ENCODE measurements at places on chromosomes 4 and X.

GRCh38 chr4:104969394-104970082 is 177.1 kb upstream of the TET2 start:
- no peak overlapping the region for H3K4me3 ChIP-seq
- no peak for DNase-seq
- peaks cover 6% of the 10 kb centered on the region for H3K4me1 ChIP-seq
- no peaks in the 10 kb centered on the region for H3K36me3 ChIP-seq
- no peaks in the 10 kb centered on the region for H3K27me3 ChIP-seq

DNA sequence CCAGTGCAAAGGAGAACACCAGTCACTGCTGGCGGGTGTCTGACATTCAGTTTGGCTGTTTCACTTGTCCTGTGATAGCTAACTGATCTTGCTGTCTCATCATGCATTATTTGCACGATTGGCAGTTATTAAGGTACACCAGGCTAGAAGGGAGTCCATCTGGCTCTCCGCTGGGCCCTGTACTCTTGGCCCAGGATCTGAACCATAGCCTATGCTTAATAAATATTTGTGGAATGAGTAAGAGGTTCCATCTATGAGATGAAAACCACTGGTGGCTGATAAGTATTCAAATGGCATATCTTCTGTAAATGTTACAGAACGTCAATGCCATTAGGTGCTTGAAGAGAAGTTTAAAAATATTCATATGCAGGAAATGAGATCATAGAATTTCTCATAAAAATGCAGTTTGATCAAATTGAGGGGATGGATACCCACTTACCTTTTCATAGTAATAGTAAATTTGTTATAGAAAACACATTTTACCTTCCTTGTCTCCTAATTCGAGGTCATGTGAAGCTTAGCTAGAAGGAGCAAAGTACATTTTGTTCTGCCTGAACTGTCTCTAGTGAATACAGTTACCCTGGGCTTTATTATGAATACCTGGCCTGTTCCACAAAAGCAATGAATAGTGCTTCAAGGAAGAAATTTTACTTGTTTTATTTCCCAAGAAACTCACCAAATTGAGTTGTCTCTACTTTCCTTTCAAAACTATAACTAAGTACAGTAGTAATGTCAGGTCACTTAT is 213.5 kb downstream of the CBR4 start:
- H3K4me1 ChIP-seq: no peaks in the 10 kb centered on the region
- H3K27me3 ChIP-seq: no peaks in the 10 kb centered on the region
- no peak overlapping the region for H3K27ac ChIP-seq
- H3K36me3 ChIP-seq: no peaks in the 10 kb centered on the region
- H3K4me3 ChIP-seq: no peak overlapping the region
- no peak for DNase-seq

DNA sequence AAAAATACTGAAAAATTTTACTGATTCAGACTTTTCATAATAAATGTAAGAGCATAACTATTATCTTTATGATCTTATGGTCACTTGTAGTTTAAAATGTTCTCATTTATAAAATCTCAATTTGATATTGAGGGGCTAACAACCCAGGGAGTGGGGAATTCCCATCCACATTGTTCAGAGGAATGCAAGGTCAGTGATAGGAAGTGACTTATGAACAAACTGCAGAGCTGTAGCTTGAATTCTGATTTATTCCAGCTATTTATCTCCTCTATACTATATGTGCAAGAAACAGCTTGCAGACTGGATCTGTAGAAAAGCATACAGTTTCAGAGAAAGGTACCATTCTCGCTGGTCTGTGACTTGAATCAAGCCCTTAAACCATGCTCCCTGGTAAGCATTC is 61.6 kb downstream of the SEC24D start:
- H3K4me3 ChIP-seq: no peak overlapping the region
- H3K27ac ChIP-seq: peak overlapping the region; percentile 15
- H3K36me3 ChIP-seq: no peaks in the 10 kb centered on the region
- H3K4me1 ChIP-seq: peaks cover 12% of the 10 kb centered on the region
- DNase-seq: no peak

GRCh38 chr4:167831855-167832254 is 260.5 kb upstream of the ANXA10 start:
- H3K27ac ChIP-seq: no peak overlapping the region
- H3K4me1 ChIP-seq: no peaks in the 10 kb centered on the region
- no peaks in the 10 kb centered on the region for H3K36me3 ChIP-seq
- no peak overlapping the region for H3K4me3 ChIP-seq
- no peak for DNase-seq

- no peak for DNase-seq
- no peak overlapping the region for H3K27ac ChIP-seq
- H3K36me3 ChIP-seq: peaks cover 4% of the 10 kb centered on the region
- no peak overlapping the region for H3K4me3 ChIP-seq
Observed at GRCh38 chr4:73139991-73140390, 70.5 kb upstream of the COX18 start.

GRCh38 chr4:2194496-2194895 is 47.4 kb downstream of the HAUS3 start:
- DNase-seq: no peak
- H3K36me3 ChIP-seq: no peaks in the 10 kb centered on the region
- H3K4me1 ChIP-seq: no peaks in the 10 kb centered on the region
- H3K4me3 ChIP-seq: no peak overlapping the region

GRCh38 chr4:127309369-127310102 is 323.2 kb upstream of the INTU start:
- DNase-seq: no peak
- no peak overlapping the region for H3K27ac ChIP-seq
- no peaks in the 10 kb centered on the region for H3K27me3 ChIP-seq
- H3K4me3 ChIP-seq: no peak overlapping the region

DNA sequence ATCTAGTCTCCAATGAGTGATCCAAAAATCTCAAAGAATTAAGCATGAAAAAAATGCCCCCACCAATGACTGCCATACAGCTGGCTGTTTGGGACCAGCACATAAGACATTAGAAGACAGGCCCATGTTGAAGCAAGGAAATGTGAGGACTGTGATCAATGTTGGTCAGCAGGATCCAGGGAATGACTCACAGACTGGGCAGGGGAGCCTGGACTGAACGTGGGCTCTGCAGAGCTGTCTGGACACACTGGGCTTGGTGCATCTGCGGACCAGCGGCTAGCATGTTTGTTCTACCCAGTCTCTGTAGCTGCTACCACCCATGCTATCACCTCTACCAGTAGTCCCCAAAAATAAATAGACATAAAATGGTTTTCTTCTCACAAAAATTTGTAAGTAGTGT is 108.6 kb downstream of the PALLD start:
- no peaks in the 10 kb centered on the region for H3K36me3 ChIP-seq
- H3K27ac ChIP-seq: no peak overlapping the region
- no peaks in the 10 kb centered on the region for H3K4me1 ChIP-seq
- no peaks in the 10 kb centered on the region for H3K27me3 ChIP-seq
- DNase-seq: no peak
- no peak overlapping the region for H3K4me3 ChIP-seq

- H3K4me3 ChIP-seq: no peak overlapping the region
- H3K27ac ChIP-seq: no peak overlapping the region
- peaks cover 4% of the 10 kb centered on the region for H3K4me1 ChIP-seq
- no peaks in the 10 kb centered on the region for H3K36me3 ChIP-seq
Observed at GRCh38 chr4:102734591-102735385, 26.0 kb downstream of the MANBA start.

DNA sequence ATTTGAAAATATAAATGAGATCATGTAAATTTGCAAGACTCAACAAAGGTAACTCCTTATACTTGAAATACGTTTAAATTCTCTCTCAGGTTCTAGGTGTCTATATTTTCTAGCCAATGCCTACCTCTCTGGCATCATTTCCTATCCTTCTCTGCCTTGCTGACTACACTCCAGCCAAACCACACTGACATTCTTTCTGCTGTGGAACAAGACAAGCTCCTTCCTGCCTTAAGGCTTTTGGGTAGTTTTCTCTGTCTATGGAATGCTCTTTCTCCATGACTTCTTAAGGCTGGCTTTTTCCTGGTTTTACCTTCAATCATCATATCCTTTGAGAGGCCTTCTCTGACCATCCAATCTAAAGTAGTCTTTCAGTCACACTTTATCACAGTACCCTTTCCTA is 201.0 kb downstream of the SPRY1 start:
- H3K4me3 ChIP-seq: no peak overlapping the region

- no peak overlapping the region for H3K4me3 ChIP-seq
- H3K27ac ChIP-seq: no peak overlapping the region
- H3K4me1 ChIP-seq: no peaks in the 10 kb centered on the region
Observed at GRCh38 chr4:26281881-26282280, 38.9 kb upstream of the RBPJ start.

- H3K36me3 ChIP-seq: no peaks in the 10 kb centered on the region
- no peak overlapping the region for H3K27ac ChIP-seq
- no peaks in the 10 kb centered on the region for H3K27me3 ChIP-seq
Observed at GRCh38 chr4:8077181-8078108, 81.2 kb downstream of the ABLIM2 start.

DNA sequence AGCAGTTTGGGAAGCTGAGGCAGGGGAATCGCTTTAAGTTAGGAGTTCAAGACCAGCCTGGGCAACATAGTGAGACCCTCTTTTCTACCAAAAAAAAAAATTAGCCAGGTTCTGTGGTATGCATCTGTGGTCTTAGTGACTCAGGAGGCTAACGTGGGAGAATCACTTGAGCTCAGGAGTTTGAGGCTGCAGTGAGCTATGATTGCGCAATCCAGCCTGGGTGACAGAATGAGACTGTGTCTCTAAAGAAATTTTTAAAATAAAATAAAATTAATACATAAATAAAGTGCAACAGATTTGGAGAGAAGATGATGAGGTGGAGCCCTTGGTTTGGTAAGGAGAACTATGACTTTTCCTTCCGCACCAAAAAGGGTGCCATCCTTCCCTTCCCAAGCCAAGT is 436.9 kb downstream of the NLGN4X start:
- no peak for DNase-seq
- H3K4me1 ChIP-seq: no peaks in the 10 kb centered on the region
- H3K27me3 ChIP-seq: no peaks in the 10 kb centered on the region
- no peak overlapping the region for H3K4me3 ChIP-seq
- H3K27ac ChIP-seq: no peak overlapping the region

GRCh38 chr4:161132715-161133425 is 1030.9 kb downstream of the FSTL5 start:
- no peak overlapping the region for H3K27ac ChIP-seq
- H3K27me3 ChIP-seq: no peaks in the 10 kb centered on the region
- no peaks in the 10 kb centered on the region for H3K36me3 ChIP-seq
- no peak for DNase-seq
- no peak overlapping the region for H3K4me3 ChIP-seq

GRCh38 chr4:174764105-174764729 is 64.8 kb downstream of the GLRA3 start:
- H3K27me3 ChIP-seq: no peaks in the 10 kb centered on the region
- no peaks in the 10 kb centered on the region for H3K36me3 ChIP-seq
- H3K4me1 ChIP-seq: no peaks in the 10 kb centered on the region
- DNase-seq: peak; percentile 28

- no peaks in the 10 kb centered on the region for H3K4me1 ChIP-seq
- no peaks in the 10 kb centered on the region for H3K36me3 ChIP-seq
- H3K27ac ChIP-seq: no peak overlapping the region
Observed at GRCh38 chr4:182492423-182492822, 249.2 kb downstream of the TENM3 start.

DNA sequence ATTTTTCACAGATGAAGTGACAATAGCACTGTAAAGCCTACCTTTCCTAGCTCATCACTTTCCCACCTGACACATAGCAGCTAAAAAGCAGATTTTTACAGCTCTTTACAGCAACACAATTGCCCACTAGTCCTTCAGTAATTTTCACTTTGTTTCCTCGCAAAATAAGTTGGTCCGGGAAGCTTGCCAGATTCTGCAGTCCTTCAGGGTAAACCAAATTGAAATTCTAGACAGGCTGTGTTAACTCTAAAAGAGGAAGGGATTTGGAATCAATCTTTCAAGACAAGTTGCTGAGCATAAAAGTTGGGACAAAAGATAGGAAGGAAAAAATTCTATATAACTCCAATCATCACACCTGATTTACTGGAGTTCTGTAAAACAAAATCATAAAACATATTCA is 8.7 kb downstream of the C1QTNF7 start:
- H3K36me3 ChIP-seq: no peaks in the 10 kb centered on the region
- H3K27ac ChIP-seq: no peak overlapping the region
- DNase-seq: no peak
- H3K4me3 ChIP-seq: no peak overlapping the region

GRCh38 chrX:111168314-111168713 is 72.3 kb downstream of the PAK3 start:
- DNase-seq: no peak
- no peaks in the 10 kb centered on the region for H3K36me3 ChIP-seq
- no peaks in the 10 kb centered on the region for H3K4me1 ChIP-seq
- H3K27me3 ChIP-seq: no peaks in the 10 kb centered on the region
- no peak overlapping the region for H3K27ac ChIP-seq

GRCh38 chr4:6122496-6122895 is 77.9 kb downstream of the JAKMIP1 start:
- DNase-seq: no peak
- no peaks in the 10 kb centered on the region for H3K27me3 ChIP-seq
- no peaks in the 10 kb centered on the region for H3K4me1 ChIP-seq

GRCh38 chr4:139337612-139338011 is 35.3 kb upstream of the NDUFC1 start:
- H3K4me3 ChIP-seq: no peak overlapping the region
- H3K4me1 ChIP-seq: no peaks in the 10 kb centered on the region
- no peaks in the 10 kb centered on the region for H3K36me3 ChIP-seq
- no peak for DNase-seq

- no peak overlapping the region for H3K4me3 ChIP-seq
- H3K27me3 ChIP-seq: no peaks in the 10 kb centered on the region
Observed at GRCh38 chrX:155544881-155545280, 67.9 kb downstream of the TMLHE start.

GRCh38 chr4:184250795-184251669 is 33.4 kb upstream of the ENPP6 start:
- no peaks in the 10 kb centered on the region for H3K4me1 ChIP-seq
- no peaks in the 10 kb centered on the region for H3K27me3 ChIP-seq
- H3K36me3 ChIP-seq: no peaks in the 10 kb centered on the region
- no peak overlapping the region for H3K4me3 ChIP-seq
- H3K27ac ChIP-seq: no peak overlapping the region

- H3K4me3 ChIP-seq: no peak overlapping the region
- peaks cover 39% of the 10 kb centered on the region for H3K27me3 ChIP-seq
- H3K27ac ChIP-seq: no peak overlapping the region
- peaks cover 4% of the 10 kb centered on the region for H3K4me1 ChIP-seq
- no peaks in the 10 kb centered on the region for H3K36me3 ChIP-seq
Observed at GRCh38 chr4:61204353-61205060, 4.4 kb downstream of the ADGRL3 start.

GRCh38 chrX:17527135-17527701 is 152.2 kb downstream of the NHS start:
- H3K4me3 ChIP-seq: no peak overlapping the region
- no peaks in the 10 kb centered on the region for H3K4me1 ChIP-seq
- DNase-seq: peak; percentile 57

GRCh38 chrX:81377329-81377728 is 175.4 kb downstream of the SH3BGRL start:
- no peak overlapping the region for H3K27ac ChIP-seq
- H3K4me1 ChIP-seq: no peaks in the 10 kb centered on the region
- DNase-seq: peak; percentile 25
- H3K36me3 ChIP-seq: no peaks in the 10 kb centered on the region

All from left lung (tissue), 14 donors.